ENCODE measurements at places on chromosomes 5 and 9.

- no peak for DNase-seq
Measured at GRCh38 chr9:137520614-137521404, 29.4 kb downstream of the PNPLA7 start.

GRCh38 chr5:17991775-17992174 is 357.5 kb downstream of the TAF11L14 start:
- DNase-seq = no peak

DNA sequence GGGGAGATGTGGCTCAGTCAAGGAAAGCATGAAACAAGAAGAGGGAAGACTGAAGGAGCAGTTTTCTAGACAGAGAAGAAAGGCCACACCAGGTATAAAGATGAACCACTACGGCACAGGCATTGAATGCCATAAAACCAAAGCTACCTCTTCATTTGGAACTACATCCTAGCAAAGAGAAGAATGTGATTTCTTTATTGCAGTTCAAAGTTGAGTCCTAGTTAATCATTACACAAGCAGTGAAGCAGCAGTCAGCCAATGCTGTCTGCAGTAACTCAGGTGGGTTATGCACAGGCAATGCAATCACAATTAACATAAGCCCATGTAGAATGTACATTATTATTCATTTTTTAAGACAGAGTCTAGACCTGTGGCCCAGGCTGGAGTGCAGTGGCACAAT is 21.7 kb upstream of the PCAT7 start:
- no peak for DNase-seq

DNA sequence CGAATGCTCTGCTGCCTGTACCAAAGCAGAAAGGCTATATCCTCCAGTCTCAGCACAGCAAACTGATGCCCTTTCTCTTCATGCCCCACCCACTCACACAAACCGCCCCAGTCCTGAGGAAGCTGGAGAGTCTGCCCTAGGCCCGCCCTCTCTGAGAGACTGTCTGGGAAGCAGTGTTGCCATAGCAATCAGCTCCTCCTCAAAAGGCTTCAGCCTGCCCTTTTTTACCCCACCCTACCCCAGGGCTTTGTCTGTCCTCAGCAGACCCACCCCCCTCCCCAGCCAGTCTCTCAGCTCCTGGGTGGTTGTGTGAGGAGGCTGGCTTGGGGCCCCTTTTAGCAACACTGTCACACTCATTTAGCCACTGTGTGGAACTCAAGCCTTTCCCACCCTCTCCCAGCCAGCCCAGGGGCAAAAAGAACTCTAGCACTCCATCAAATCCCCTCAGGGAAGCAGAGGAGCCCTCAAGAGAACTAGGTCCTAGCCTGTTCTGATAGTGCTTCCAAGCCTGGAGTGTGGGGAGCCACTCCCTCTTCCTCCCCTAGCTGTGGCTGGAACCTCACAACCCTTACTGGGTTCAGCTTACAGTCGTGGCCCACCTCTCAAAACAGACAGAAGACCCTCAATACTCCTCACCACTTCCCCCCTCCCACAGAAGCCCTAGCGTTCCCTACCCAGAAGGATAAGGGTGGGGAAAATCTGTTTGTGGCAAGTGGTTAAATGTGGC is 1.4 kb downstream of the ATOSB start:
- DNase-seq = peak; percentile 41

DNA sequence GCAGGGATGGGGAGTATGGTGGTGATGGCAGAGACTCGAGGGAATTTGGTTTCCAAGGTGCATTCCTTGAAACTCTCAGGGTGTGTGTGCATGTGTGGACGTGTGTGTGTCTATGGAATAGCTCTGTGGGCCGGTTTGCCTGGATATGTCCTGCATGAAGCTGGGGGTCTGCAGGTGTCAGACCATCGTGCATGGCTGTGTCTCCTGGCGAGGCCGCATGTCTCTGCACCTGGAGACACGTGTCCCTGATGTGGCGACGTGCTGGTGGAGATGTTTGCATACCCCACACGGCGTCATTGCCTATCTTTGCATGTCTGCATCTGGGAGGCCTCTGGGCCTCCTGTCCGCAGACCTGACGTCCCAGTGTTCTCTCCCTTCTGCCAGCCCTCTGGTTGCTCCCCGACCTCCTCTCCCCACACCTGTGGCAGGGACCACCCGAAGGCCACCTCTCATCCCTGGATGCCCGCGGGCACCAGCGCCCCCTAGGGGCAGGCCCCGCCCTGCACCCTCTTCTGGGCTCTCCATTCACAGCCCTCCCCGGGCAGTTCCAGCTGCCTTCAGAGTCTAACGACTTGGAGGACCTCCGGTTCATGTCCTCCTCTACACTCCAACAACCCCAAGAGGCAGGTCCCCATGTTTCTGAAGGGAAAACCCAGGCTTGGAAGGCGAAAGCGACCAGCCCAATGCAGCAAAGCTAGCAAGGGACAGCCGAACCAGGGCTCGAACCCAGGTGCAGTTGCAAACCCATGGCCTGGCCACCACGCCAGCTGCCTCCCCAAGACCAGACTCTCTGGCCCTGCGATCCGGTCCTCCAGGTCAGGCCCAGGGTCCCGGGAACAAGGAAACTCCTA is 88.6 kb downstream of the LMX1B start:
- DNase-seq = no peak

DNA sequence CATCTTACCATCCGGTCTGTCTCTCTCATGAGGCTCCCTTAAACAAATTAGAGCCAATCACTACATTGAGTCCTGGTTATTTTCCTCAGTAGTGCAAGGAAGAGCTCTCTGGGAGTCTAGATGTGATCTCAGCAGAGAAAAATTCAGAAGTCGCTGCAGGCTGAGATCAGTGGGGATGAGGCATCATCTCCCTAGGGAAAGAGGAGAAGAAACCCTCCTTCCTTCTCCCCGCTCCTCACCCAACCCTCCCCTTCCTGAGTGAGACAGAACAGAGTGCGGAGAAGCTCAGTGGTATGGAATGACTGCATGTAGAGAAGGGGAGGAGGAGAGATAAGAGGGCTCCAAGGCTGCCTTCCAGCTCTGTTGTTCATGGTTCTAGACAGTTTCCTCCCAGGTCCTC is 80.5 kb downstream of the PAPPA start:
- DNase-seq = no peak

DNA sequence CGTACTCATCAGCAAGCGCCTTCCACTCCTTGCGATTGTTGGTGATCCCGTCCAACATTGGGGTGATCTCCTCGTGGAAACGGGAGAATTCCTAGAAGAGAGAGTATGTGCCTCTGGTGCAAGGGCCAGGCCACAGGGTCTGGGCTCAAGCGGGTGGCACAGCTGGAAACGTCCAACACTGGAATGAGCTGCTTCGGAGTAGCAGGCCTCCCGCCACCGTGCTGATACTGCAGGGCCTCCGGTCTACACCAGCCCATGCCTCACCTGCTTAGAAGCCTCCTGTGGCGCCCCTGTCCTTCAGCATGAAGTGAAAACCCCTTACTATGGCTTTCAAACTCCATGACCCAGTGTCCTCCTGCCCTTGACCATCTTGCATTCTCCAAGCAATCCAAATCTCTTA is 81.4 kb downstream of the PDE6A start:
- DNase-seq = no peak

DNA sequence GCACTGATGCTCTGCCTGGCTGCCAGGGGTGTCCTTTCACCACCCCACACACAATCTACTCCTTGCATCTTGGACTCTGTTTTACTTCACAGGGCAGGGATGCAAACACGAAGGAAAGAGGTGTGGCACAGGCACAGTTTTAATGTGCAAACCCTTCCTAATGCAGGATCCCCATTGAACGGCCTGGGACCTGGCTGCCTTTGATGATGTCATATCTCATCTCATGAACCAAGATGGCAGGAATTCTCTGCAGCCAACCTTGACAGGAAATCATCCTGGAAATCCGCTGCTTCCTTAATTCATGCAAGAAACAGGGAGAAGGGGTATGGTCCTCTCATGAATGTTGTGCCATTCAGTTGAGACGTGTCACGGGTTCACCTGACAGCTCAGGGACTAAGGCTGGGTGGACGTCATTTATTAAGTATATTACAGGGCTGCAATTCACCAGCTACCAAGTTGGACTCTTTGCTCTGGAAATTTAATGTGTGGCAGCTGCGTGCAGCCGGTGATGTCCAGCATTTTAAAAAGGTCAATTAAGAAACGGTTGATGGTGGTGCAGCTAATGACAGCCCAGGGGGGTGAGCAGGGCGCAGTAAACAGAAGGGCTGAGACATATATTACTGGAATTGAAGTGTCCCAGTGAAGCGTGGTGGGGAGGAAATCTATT is 91.5 kb downstream of the LMNB1 start:
- DNase-seq = no peak

DNA sequence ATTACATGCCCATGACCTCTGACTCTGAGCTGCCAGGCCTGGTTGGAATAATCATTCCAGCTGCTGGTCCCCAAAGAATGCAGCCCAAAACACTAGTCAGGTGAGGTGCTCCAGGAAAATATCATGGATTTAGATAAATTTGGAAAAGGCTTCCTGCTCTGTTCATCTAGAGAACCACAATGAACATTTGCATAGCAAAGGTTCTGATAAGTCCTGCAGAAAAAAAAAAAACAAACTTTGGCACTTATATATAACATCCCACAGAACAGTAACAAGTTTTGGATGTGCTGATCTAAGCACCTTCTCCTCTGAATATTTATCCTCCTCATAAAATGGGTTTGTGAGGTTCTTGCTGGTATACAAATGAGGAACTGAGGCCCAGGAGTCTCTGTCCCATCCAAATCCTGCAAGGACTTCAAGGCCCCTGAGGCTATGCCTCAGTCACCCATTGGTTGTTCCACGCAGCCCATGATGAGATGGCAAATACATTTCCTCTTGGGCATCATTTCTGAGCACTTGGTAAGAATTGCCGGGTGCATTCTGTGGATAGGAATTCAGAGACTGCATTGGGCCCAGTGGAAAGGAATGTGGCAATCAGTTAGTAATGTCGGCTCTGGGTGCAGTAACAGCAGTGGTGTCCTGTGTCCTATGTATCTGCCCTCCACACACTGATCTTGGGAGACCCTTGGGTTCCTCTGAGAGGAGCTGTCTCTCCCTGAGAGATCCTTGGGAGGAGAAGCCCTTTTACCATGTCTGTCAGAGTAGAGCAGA is 73.4 kb upstream of the ASS1 start:
- no peak for DNase-seq

DNA sequence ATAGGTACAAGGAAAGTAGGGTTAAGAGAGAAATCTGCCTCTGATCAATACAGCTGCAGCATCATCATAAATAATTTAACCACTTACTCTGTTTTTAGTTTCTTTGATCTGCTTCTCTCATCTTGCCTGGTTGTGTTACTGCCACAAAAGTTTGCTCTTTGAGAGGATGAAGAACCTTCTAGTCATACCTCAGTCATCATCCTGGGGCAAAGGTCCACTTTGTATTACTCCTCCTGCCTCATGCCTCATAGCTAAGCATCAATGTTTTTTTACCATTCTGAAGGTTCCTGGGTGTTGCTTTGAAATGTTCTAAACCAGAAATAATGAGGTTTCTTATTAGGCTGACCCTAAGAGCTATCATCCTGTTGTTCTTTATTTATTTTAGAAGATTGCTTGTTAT is 17.1 kb upstream of the TRIM36 start:
- no peak for DNase-seq

DNA sequence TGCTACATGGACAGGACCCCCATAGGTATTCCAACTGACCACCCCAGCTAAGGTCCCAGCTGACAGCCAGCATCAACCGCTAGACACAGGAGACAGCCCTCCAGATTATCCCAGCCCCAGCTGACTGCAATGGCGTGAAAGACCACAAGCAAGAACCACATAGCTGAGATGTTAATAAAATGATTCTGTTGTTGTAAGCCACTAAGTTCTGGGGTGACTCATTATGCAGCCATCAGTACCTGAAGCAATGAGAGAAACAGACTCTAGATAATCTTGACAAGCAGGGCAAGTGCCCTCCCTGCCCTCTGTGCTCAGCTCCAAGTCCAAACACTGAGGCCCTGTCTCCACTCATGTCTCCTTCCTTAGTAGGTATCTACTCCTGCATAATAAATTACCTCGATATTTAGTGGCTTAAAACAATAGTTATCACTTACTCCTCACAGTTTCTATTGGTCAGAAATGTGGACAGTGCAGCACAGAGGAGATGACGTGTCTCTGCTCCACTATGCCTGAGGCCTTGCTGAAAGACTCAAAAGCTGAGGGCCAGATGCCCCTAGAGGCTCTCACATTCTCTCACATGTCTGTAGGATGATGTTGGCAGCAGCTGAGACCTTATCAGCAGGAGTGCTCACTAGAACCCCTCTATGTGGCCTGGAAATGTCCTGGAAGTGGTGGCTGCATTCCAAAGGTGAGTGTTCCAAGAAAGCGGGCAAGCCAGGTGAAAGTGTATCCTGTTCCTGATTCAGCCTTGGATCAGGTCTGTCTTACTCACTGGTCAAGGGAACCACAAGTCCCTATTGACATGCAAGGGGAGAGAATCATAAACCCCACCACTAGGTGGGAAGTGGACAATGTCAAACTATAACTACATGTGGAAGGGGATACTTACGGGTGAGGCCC is 2.5 kb downstream of the MGAT1 start:
- no peak for DNase-seq

- no peak for DNase-seq
Measured at GRCh38 chr9:117091529-117091928, 323.3 kb downstream of the ASTN2 start.

GRCh38 chr5:160297004-160297403 is 15.4 kb downstream of the CCNJL start:
- DNase-seq = no peak

DNA sequence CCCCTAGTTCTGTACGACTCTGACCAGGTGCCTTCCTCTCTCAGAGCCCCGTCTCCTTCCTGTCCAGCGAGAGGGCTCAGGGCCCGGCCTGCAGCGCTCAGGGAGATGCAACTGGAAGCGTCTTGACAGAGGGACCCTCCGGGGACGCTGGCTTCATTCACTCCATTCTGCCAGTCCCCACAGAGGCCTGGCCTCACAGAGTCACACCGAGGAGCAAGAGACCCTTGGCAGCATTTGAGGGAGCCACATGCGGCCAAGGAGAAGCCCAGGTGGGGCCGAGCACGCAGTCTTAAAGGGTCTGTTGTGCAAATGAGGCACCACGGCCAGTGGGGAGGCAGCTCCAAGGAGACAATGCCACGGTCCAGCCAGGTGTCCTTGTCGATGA is 86.6 kb upstream of the SARDH start:
- no peak for DNase-seq

GRCh38 chr5:157528036-157528632 is 47.4 kb downstream of the ADAM19 start:
- DNase-seq = no peak

DNA sequence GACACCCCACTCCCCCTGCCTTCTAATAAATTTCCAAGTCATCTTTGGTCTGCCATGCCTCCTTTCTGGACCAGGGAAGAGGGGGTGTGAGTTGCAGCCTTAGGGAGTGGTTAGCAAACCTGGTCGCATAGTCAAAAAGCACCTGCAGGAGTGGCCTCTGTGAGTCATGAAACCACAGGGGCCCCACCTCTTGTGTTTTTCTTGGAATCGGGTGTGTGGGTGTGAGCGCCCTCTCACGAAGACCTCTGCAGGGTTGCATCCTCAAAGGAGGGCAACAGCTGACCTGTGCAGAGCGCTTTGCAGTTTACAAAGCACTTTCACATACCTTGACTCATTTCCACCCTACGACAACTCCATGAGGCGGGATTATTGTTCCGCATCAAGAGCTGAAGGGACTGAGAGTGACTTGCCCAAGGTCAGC is 36.8 kb upstream of the TEX48 start:
- DNase-seq = no peak

- no peak for DNase-seq
Measured at GRCh38 chr5:159515909-159516415, 185.7 kb upstream of the IL12B start.

GRCh38 chr5:77993141-77993854 is 217.2 kb upstream of the TBCA start:
- no peak for DNase-seq
